NCI-H748 treated with DMSO at 0.1 percent for 48 hours (cell line): ENCODE measurements at places on chromosomes 2 and 18.

GRCh38 chr2:102367331-102367971 lies 11.9 kb downstream of the IL18R1 start:
- DNase-seq, result no peak

DNA sequence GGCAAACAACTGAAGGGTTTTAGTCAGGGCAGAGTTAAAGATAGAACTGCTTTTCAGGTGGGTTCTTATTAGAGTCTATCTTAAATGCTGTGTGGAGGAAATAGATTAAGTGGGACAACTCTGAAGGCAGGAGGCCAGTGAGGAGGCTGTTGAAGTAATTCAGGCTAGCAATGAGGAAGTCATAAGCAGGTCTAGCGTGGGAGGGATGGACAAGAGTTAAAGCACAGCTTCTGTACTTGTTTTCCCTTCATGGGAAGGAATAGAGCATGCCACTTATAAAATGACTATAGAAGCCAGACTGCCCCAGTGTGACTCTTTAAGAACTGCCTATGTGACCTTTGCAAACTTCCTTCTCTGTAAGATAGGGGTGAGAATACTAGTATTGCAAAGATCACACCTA lies 202.0 kb upstream of the LRRTM1 start:
- DNase-seq, result no peak

DNA sequence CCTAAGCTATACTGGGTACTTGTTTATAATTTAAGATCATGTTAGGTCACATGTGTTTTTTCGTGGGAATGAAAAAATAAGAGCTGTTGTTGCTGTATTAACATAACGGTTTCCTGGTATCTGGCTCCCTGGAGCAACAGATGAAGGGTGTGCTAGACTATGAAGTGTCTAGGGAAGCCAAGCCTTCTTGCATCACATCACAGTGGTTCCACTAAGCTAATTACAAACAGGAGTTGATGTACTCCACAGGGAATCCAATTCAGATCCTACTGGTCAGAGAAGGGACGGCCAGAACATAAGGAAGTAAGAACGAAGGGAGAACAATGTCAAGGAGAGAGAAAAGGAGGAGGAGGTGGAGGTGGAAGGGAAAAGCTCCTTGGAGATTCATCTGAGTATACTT lies 193.0 kb upstream of the CYP26B1 start:
- no peak for DNase-seq

GRCh38 chr18:10403708-10404107 lies 50.7 kb upstream of the APCDD1 start:
- DNase-seq, result no peak

GRCh38 chr2:192500550-192501200 lies 305.9 kb upstream of the TMEFF2 start:
- no peak for DNase-seq

DNA sequence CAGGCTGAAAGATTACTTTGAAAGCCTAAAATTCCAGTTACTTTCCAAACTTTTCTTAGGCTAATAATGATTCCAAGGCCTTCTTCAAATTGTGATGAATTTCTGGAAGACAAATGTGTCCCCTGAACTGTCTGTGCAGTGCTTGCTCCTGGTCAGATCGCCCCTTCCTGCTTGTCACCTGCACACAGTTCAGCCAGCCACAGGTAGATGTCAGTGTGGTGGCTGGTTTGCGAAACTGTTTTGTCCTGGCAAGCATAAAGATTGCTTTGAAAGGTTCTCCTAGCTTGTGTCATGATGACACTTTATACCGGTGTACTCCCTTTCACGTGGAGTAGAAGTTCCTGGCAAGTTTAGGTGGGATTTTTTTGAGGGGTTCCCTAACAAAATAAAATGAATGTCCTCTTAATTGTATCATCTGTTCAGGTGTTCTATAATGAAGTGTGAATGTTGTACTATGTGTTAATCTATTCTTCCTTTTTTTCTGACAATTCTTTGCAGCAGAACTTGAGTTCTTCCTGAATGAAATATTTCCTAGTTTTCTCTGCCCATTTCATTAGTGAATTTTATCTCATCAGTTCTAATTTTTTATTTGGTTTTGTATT lies 298.8 kb downstream of the ZNF407 start:
- peak; percentile 78 for DNase-seq

DNA sequence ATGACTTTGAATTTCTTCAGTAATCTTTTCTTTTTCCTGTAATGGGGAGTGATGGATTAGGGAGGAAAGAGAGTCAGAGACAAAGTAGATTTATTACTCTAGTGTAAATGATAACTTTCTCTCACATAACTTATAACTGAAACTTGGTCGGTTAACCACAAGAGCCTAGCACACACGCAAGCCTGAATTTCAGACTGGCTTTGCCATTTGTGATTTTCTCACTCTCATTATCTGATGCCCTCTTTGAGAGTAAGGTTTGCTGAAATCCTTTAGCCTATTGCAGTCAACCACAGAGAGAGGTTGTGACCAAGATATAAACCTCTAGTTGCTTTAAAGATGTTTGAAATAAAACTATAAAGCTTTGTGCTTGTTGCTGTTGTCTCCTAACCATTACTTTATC lies 117.9 kb upstream of the NETO1 start:
- DNase-seq, result no peak

DNA sequence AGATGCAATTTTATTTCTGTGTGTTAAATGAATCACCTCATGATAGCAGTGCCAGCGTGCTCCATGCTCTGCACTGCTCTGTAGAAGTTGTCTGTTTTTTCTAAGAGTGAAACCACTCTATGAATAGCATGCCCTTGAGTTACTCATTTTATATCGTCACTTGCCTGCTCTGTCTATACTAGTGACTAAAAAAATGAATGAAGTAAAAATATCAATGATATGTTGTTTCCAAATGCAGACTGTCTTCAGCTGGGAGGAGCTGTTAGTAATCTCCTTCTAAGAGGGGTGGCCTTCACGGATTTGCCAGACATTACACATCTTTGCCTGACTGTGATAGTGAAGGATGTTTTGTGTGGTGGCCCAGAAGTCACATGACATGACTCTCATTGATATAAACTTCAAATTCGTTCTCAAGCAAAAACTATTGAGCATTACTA lies 852.1 kb downstream of the CNTNAP5 start:
- no peak for DNase-seq

DNA sequence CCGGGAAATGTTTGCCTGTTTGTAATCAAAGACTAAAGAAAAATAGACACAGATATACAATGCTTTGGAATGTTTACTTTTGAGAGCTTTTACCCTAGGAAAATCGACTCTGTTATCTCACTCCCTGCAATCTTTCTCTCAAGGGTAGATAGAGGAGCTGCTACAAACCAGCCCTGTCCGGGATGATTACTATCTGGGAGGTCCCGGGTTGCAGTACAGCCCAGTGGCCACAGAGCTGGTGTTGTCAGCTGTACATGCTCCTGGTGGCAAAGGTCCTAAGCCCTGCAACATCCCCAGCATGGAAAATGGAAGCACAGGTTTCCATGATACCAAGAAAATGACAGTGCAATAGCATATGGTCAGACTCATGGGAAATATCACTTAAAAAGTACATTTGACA lies 570.5 kb upstream of the SOX11 start:
- no peak for DNase-seq

GRCh38 chr2:226893216-226893615 lies 57.4 kb downstream of the RHBDD1 start:
- no peak for DNase-seq

- DNase-seq, result no peak
Measured at GRCh38 chr18:49778826-49779465, 34.4 kb downstream of the ACAA2 start.

DNA sequence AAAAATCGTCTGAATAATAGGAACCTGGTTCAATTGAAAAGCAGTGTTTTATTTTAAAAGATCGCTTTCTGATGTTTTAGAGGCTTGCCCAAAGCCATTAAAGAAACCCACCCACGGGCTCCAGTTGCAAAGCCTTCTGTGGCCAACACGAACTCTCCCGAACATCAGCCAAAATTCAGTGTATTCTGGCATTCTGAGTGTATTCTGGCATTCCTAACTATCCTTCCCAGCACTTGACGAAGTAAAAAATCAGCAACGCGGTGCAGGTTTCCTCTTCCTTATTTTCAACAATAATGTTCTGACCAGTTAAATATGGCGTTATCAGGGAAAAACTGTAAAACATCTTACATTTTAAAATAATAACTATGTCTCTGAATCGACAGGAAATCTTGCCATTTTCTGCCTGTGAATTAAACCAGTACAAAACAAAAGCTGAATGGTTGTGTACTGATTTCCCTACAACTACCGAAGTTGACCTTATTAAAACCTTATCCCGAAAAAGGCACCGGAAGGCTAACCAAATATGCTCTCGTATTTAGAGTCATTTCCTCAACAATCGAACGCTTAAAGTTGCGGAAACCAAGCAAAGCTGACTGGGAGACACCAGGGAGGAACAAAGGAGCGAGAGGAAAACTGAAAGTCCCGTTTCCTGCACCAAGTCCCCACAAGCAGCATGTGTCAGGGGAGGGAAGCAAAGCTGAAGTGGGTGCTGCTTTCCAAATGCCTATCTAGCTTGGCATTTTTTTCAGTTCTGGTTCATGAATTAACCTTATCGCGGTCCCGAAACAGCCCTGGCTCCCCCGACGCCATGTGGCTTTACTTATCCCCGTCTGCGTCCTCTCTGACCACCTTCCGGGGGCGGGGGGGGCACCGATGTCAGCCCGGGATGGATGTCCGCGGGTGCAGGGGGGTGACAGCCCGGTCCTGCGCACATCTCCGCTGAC lies 44.3 kb downstream of the ZNF516 start:
- DNase-seq, result no peak

DNA sequence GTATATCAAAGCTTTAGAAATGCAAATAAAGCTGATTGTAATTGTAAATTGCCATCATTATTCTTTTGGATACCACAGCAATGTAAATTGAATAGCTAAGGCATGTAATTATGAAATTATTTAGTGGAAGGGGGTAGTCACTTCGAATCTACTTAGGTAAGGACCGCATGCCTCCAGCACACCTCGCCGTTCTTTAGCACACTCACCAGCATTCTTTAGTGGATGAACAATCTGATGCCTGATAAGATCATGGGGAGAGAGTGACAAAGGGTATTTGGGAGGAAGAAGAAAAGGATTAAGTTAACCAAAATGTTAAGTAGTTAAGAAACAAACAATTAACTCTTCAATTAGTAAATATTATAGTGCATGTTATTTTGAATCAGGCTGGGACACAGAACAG lies 46.4 kb upstream of the DSC1 start:
- DNase-seq, result no peak

- no peak for DNase-seq
Measured at GRCh38 chr2:236089271-236090026, 78.7 kb downstream of the GBX2 start.
